ENCODE measurements at places on chromosomes 11 and 22.

DNA sequence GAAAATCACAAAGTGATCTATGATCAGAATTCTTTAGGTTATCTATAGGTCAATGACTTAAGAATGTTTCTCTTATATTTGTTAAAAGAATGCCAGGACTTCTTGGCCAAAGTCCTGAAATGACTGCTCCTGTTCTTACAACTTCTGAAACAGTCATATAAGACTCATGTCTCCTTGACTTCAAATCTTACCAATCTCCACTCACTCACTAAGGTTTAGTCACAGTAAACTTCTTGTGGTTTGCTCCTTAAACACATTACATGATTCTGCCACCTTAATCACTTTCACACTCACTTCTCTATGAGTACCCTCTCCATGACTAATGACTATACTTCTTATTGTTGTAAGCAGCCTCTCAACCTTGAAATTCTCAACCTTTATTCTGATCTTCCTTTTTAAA is 648.7 kb upstream of the CCDC179 start:
- DNase-seq = no peak

DNA sequence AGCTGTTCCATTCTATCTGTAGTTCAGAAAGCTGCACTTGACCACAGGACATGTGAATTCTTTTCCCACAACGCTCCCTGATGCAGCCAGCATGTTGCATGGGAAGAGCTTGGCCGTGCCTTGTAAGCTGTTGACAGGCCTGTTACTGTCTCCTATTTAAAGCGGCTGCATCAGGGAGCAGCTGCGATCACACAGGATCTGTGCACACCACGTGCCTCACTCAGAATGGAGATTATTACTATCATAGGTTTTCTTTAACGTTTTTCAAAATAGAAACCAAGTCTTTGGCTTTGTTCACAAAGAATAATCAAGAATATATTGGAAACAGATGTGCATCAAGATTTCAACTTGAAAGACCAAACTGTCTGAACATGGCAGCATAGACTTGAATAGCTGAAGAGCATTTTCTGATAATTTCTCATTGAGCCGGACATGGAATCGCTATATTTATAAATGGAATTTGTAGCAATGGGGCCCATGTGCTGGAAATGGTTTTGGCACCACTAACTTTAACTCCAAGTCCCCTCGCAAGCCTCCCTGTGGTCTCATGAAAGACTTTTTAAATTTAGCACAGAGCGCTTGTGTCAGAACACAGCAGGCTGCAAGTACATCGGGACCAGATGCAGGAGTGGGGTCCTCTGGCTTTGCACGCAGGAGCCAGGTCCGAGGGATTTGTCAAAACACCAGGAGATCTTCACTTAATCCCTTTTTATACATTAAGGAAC is 40.8 kb upstream of the MYO18B start:
- peak; percentile 75 for DNase-seq

DNA sequence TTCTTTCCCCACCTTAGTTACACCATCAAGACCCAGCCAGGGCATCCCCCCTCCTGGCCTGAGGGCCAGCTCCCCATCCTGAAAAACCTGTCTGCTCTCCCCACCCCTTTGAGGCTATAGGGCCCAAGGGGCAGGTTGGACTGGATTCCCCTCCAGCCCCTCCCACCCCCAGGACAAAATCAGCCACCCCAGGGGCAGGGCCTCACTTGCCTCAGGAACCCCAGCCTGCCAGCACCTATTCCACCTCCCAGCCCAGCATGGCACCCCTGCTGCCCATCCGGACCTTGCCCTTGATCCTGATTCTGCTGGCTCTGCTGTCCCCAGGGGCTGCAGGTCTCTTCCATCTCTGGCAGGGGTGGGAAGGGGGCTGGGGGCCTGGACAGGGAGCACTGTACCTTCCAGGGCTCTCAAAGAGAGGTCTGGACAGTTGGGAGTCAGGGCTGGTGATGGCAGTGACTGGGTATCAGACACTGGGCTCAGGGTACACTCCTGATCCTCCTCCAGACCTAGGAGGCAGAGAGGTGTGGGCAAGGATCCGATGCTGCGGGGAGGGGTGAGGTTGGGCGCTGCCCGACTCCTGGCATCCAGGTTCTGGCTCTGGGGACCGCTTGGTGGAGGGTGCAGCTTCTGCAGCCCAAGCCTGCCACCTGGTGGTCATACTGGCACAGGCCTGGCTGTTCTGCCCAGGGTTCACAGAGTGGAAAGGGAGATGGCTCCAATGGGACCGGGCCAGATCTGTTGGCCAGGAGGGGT is at the start of gene UPK2:
TSS of gene UPK2 (plus strand) at position 205 of the 753 bp plus-strand sequence. CDS start at position 258, 53 bp downstream.
- DNase-seq = peak; percentile 76

- DNase-seq = no peak
Measured at GRCh38 chr11:75836417-75836816, 21.4 kb downstream of the UVRAG start.

DNA sequence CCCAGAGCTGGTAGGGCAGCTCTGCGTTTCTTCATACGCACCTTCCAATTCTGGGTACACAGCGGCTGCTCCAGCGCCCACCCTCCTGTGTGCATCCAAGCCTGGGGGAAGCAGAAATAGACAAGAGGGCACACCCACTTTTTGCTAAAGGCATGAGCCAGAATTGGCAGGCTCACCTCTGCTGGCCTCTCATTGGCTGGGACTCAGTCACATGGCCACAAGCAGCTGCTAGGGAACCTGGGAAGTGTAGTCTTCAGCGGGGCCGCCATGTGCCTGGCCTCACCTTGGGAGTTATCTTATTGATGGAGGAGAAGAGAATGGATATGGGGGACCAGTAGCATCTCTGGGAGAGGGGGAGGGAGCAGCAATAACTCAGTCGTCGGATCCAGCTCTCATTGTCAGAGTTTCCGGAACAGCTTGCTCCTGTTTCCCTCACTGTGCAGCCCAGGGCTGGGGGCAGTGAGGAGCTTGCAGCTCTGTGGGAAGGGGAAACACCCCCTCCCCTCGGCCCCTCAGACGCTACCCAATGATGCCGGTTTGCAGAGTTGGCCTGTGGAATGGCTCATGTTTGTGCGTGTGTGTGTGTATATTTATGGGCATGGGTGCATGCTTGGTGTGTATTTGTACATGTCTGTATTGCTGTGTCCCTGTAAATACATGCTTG is 11.8 kb upstream of the MIEF1 start:
- DNase-seq = peak; percentile 38

DNA sequence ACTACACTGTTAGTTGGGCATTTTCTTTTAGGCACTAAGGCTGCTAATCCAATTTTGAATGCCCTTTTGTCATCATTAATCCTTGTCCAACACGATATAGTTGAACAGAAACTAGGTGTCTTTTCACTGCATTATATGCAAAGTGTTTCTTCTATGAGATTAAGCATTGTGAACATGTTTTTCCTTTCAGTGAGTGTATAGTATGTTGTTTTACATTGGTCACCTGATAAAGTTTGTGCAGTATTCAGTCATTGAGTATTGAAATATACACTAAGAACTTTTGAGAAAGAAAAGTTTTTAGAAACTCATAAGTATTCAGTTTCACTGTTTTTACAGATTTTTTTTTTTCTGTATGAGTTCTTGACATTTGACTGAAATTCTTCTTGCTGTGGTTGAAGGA is 59.0 kb downstream of the ZC3H12C start:
- DNase-seq = no peak

GRCh38 chr11:11481371-11481770 is 128.3 kb upstream of the CSNK2A3 start:
- DNase-seq = no peak

GRCh38 chr11:111001986-111002611 is 243.4 kb upstream of the POU2AF2 start:
- no peak for DNase-seq

DNA sequence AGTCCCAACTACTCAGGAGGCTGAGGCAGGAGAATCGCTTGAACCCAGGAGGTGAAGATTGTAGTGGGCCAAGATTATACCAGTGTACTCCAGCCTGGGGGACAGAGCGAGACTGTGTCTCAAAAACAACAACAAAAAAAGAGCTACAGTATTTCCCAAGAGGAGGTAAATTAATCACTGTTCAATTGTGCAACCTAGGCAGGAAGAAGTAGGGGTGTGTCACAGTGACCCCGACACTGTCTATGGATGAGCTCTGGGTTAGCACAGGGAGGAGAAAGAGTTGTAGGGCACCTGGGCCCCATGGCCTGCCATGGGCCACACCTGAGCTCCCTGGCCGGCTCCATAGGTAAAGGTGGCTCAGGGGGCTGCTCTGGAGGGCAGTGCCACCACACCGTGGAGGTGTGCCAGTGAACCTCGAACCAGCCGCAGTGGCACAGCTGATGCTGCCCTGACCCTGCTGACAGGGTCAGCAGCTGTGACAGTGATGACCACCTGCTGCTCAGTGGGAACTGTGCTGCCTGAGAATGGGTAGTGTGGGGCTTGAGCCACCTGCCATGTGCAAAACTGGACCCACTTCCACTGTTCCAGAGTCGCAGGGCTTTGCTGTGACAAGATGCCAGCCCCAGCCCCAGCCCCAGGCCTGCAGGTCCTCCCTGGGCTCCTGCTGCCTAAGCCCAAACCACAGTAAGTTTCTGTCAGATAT is 84.0 kb upstream of the PITPNB start:
- no peak for DNase-seq

GRCh38 chr22:30553971-30554370 is 7.4 kb upstream of the SEC14L6 start:
- DNase-seq = no peak

DNA sequence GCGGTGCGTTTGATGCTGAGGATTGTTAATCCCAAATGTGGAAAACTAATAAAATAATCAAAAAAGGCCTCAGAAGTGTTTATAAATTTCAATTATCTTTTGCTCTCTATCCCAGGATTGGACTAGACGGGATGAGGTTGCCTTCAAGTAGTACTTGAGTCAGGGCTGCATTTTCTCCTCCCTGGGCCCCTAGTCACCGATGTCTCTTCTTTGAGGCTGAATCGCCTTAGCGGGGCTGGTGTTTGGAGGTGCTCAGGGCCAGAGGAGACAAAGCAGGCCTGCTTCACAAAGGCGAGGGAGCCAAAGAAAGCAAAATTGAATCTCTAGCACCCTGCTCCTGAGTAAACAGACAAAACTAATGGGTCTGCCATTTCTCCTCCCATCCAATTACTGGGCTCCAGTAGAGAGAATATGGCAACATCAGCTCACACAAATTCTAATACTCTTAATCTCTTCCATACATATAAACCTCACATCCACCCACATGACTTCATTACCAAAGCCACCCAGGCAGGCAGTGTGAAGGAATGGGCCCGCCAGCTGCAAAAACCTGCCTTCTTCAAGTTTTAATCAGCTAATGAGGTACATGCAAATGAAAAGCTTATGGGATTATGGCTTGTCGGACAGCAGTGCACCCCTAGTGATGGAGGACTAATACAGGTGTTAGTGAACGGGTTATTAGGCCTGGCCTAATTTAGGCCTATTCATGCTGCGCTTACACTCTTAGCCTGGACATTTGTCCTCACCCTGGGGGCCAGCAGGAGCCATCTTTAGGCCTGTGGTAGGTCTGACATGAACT is 52.7 kb upstream of the HTATIP2 start:
- DNase-seq = no peak

DNA sequence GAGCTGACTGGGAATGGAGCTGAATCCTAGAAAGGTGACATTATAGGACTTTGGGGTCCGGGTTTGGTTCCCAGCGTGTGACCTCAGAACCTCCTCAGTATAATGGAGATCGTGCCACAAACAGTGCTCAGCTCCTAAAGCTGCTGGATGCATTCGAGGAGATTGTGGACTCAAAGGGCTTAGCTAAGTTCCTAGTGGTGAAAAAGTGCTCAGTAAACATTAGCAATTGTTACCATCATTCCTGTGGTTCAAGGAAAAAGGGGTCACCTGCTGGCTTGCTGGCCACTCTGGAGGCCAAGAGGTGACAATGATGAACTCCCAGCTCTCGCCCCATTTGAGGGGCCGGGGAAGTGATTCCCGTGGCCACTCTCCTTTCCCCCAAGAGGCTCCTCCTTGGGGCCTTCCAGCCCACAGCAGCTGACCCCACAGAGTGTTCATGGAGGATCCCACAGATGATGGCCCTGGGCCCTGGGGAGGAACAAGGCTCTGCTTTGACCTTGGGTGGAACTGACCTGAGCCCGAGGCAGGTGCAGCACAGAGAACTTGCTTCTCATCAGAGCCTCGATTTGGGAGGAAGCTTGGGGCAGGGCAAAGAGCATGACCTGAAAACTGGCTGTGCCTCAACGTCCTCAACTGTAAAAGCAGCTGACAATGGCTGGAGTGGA is 40.1 kb downstream of the TRIM29 start:
- DNase-seq = no peak

GRCh38 chr11:58301576-58301975 is 33.5 kb upstream of the OR10W1 start:
- DNase-seq = no peak

- DNase-seq = peak; percentile 52
Measured at GRCh38 chr11:26276798-26277424, 55.0 kb upstream of the ANO3 start.

GRCh38 chr22:37218771-37219411 is 6.6 kb upstream of the SSTR3 start:
- DNase-seq = no peak

DNA sequence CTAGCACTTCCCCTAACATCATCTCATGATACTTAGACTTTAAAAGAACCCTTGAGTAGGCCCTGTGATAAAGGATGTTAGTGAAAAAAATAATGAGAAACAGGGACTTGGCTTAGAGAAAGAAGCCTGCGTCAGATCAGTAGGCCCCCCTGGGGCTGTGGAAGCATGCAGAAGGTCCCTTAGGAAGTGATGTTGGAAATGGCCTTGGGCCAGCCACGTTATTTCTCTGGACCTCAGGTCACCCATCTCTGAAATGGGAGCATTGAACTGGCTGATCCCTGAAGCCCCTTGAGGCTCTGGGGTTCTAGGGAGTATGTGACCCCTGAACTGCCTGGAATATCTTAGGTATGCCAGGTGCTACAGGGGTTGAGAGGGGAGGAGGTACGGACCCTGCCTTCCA is 40.2 kb downstream of the MCM5 start:
- DNase-seq = no peak

- DNase-seq = peak; percentile 77
Measured at GRCh38 chr11:83255366-83255765, 30.8 kb downstream of the CCDC90B start.

All from spinal cord (tissue), 10 donors.